ENCODE measurements at places on chromosomes 7 and 10.

DNA sequence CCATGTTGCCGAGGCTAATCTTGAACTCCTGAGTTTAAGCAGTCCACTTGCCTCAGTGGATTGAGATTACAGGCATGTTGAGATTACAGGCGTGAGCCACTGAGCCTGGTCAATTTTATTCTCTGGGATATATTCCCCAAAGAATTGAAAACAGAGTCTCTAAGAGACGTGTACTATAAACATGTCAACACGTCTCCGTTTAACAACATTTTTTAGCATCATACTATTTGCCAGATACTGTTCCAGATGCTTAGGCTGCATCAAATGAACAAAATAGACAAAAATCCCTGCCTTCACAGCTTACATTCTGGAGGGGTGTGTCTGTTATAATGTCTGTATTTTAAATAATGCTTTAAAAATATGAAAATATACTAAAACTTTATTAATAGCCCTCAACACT lies 54.1 kb upstream of the PRKG1 start:
- no peak for DNase-seq

- no peak for DNase-seq
These were observed 482.2 kb upstream of the KLF6 start for GRCh38 chr10:4267086-4267773.

GRCh38 chr7:114941692-114942091 lies 19.8 kb downstream of the MDFIC start:
- DNase-seq, result no peak

DNA sequence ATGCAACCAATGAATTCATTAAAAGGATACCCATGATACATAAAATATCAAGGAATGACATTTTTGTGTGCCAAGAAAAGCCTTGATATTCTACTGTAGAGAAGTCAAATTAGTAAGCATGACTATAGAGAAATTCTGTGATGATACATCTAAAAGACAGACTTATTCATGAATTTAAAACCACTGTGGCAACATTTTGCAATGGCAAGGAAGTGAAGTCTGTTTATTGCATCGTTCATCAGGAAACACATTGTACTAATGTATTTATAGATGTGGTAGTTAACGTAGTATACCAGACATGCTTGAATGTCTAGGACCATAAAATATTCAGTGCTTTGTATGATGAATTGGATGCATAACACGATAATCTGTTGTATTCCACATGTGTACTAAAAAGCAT lies 9.3 kb upstream of the CLEC5A start:
- no peak for DNase-seq

- DNase-seq, result no peak
These were observed 206.7 kb upstream of the PLXNA4 start for GRCh38 chr7:132782777-132783640.

DNA sequence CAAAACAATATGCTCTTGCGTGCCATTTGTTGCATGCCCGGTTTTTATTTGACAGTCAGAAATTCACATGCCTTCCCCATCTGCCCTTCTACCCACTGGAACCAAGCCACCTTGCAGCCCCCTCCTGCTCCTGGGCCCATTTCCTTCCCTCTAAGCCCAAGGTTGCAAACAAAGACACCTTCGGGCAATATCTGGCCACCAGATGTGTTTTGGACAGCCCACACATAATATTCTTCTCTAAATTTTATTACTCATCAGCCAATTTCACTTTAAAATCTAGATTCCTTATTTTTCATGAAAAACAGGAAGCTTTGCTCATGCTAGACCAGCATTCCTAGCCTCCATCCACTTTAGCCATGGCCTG lies 18.2 kb upstream of the C10orf105 start:
- DNase-seq, result no peak

GRCh38 chr10:129538236-129538635 lies 71.2 kb downstream of the MGMT start:
- DNase-seq, result no peak

GRCh38 chr10:22460101-22460500 lies 114.8 kb downstream of the SPAG6 start:
- DNase-seq, result no peak

DNA sequence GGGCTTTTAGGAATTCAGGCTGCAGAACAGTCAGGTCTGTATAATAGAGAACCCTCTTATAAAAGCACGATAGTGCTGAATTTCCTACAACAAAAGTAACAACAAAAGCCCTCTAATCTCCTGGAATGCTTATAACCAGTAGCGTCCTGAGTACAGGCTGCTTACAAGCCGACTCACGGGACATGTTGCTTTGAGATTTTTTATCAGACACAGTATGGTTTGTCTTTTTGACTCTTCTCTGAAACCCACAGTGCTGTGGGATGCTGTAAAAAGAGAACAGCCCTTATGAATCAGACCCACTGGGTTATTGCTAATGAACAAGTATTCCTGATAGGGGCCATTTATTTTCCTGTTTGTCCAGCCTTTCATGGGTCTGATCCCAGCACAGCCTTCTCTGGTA lies 59.4 kb downstream of the PLPP4 start:
- DNase-seq, result no peak

All from stimulated activated CD8-positive, alpha-beta memory T cell treated with anti-CD3 and anti-CD28 coated beads, Interleukin-2, amount 100 ng/mL, for 1 hour (primary cell).